ENCODE measurements at places on chromosomes 12 and 14.

DNA sequence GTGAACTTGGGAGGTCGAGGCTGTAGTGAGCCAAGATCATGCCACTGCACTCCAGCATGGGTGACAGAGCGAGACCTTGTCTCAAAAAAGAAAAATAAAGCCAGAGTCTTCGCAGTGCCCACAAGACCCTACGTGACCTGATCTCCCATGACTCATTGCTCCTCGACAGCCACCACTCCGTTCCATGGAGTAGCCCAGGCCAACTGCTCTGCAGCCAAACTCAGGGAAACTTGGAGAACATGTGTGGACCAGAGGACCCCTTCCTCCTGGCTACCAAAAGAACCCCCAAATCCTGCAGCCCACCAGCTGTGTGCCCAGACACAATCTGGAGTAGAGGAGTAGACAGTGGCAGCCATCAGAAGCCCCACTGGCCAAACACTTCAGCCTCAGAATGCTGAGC, 32.1 kb upstream of the PPP2R5C start:
- no peak for DNase-seq

GRCh38 chr12:120353556-120354317, 15.2 kb downstream of the MSI1 start:
- no peak for DNase-seq

DNA sequence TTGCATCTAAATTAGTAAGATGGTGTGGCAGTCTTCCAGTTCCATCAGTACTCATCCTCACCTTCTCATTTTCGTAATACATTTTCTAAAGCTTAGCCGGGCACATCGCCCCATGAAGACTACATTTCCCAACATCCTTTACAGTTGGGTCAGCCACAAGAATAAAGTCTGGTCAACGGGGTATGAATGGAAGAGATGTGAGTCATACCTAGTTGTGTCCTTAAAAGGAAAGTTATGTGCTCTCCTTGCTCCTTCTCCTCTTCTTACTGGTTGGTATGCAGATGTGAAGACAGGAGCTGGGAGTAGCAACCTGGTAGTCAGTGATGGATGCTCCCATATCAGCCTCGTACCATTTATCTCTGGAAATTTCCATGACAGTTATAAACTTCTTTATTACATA, 35.9 kb upstream of the EGLN3 start:
- DNase-seq, result no peak

- no peak for DNase-seq
These were observed 33.3 kb downstream of the RCOR1 start for GRCh38 chr14:102625564-102626296.

DNA sequence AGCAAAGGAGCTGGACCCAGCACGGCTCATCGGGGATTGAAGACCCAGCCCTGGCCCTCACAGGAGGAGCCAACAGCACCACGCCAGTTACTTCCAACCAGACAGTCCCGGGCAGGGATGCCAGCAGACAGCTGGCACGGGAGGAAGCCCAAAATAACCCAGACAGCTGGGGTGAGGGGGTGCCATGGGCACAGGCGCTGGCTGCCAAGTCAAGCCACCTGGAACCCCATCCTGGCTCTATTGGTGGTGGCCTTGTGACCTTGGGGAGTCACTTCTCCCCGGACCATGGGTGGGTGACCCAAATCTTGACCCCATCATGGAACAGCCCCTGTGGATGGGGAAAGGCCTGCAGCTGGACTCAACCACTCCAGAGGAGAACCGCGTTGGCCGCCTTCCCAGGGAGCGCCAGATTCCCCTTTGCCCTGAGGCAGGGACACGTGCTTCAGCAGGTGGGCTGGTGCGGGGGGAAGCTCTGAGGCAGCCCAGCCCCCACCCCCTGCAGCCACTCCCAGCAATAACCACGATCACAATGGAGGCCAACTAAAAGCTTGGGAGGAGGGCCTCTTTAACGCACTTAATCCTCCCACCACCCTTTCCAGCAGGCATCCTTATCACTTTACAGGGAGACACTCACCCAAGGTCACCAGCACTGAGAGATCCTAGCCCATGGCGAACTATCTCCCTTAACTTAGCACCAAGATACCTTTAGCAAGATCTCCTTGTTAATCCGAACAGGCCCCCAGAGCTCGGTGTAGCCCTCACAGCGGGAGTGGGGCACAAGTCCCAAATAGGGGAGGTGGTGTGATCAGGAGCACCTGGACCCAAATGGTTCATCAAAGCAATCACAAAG, 4.7 kb upstream of the RHOF start:
- no peak for DNase-seq

GRCh38 chr14:83714151-83714550, 1815.8 kb upstream of the FLRT2 start:
- DNase-seq, result no peak

- no peak for DNase-seq
These were observed 342.8 kb upstream of the SFSWAP start for GRCh38 chr12:131367983-131368667.

GRCh38 chr14:32940711-32941667, 2.3 kb downstream of the NPAS3 start:
- no peak for DNase-seq

DNA sequence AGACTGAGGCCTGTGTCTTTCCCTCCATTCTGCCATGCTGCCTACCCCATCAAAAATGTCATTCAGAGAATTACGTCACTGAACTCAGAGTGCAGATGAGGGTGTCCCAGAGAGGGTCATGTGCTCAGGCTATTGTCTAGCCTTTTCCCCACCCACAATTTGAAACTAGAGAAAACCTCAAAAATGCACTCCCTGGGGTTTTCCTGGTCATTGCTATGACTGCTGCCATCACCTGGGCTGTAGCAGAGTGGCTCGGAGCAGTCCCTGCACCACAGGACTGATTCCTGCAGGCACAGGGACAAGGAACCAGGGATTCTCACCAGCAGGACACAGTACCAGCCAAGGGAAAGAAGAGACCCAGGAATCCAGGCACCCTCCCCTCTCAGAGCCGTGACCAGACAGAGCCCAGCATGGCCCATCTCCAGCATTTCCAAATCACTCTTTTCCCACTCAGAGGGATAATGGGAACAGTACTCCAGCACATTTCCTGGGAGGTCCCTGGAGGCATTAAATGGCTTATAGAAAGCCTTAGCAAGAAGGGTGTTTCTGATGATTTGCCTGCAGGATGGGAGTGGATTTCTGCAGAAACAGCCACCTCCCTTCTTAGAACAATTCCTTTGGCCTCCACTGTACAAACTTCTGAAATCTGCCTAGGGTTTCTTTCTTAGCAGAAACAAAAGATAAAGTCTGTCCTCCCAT, 45.9 kb downstream of the VWF start:
- no peak for DNase-seq

- no peak for DNase-seq
These were observed 28.2 kb upstream of the STAB2 start for GRCh38 chr12:103558879-103559278.

GRCh38 chr14:85824526-85824925, 294.6 kb downstream of the FLRT2 start:
- DNase-seq, result no peak

DNA sequence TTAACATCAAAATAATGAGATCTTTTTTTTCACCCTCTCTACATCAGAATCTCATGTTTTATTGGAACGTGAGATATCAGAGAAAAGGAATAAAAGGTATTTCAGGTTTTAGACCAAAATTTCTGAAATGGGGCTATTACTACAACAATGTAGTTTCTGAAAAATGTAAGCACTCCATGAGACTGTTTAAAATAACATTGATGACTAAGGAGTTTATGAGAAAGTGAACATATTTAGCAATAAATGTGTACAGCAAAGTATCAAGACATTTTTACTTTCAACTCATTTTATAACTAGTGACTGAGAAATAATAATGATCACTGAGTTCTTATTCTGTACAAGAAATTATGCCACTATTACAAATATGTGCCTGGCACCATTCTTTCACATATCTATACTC, 39.3 kb upstream of the ABCC9 start:
- no peak for DNase-seq
